ENCODE measurements at places on chromosomes 7 and 10. TPM values are rescaled to one million over a fixed set of nuclear protein-coding genes. Genes with fewer than 3 reads are reported as not detected.

ZKSCAN5 gene
- 7.2 TPM for total RNA-seq

UTF1 gene
- 0.19 TPM for total RNA-seq

CNPY1 gene
- total RNA-seq, result not detected

C10orf105 gene
- 0.33 TPM for total RNA-seq

FAM204A gene
- 60.0 TPM for total RNA-seq

PTCD1 gene
- 10.5 TPM for total RNA-seq

DBF4 gene
- 65.7 TPM for total RNA-seq

ICA1 gene
- total RNA-seq, result 0.62 TPM

ARHGAP22 gene
- total RNA-seq, result not detected

PTPN20 gene
- 0.28 TPM for total RNA-seq

GOLGA7B gene
- total RNA-seq, result 0.33 TPM

SPDYE3 gene
- not detected for total RNA-seq

NRP1 gene
- 5.0 TPM for total RNA-seq

CALHM3 gene
- not detected for total RNA-seq

GLRX3 gene
- 136 TPM for total RNA-seq

GRID2IP gene
- total RNA-seq, result not detected

OR6V1 gene
- not detected for total RNA-seq

HECW1 gene
- not detected for total RNA-seq

ANKMY2 gene
- total RNA-seq, result 8.0 TPM

MLXIPL gene
- not detected for total RNA-seq

CTBP2 gene
- 0.16 TPM for total RNA-seq

GHRHR gene
- total RNA-seq, result not detected

STEAP1 gene
- total RNA-seq, result 1.1 TPM

CLDN3 gene
- not detected for total RNA-seq

RSPH10B2 gene
- total RNA-seq, result 0.59 TPM

LRRC4 gene
- total RNA-seq, result 2.2 TPM

LEP gene
- not detected for total RNA-seq

KCNH2 gene
- total RNA-seq, result 0.36 TPM

CYP3A7 gene
- total RNA-seq, result not detected

KEL gene
- total RNA-seq, result 0.37 TPM

LIPN gene
- not detected for total RNA-seq

SPDYE16 gene
- total RNA-seq, result not detected

PLCE1 gene
- not detected for total RNA-seq

FXYD4 gene
- not detected for total RNA-seq

MIOS gene
- 33.3 TPM for total RNA-seq

LRRC18 gene
- total RNA-seq, result not detected

RPEL1 gene
- total RNA-seq, result not detected

All from activated CD4-positive, alpha-beta T cell treated with anti-CD3 and anti-CD28 coated beads, Interleukin-2, amount 10 ng/mL, durations not matched to agents 24 days and 14 days (primary cell).